ENCODE measurements at places on chromosomes 3 and 15.
A peak's percentile ranks its signal among the peaks of the same experiment; 100 is the strongest.

- DNase-seq: no peak
Observed at GRCh38 chr3:190458040-190458439, 8.3 kb upstream of the TMEM207 start.

GRCh38 chr3:108012304-108012703 lies 78.5 kb downstream of the CD47 start:
- DNase-seq: no peak

DNA sequence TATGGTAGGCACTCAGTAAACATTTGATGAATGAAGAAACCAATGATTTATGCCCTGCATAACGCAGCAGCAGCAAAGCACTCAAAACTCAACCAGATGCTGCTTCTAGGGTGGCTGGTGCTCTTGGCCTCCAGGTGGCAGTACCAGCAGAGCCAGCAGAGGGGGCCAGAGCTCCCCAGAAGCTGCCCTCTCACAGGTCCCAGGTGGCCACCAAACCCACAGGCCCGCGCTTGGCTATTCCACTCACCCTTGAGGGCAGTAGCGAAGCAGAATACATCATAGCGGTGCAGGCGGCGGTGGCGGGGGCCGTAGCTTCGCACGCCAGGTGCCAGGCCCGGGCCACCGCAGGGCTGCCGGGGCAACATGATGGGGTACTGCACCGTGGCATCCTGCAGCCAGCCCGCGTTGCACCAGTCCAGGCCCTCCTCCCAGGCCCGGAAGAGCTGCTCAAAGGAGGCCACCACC lies 16.6 kb downstream of the HAPLN3 start:
- no peak for DNase-seq

- DNase-seq: no peak
Observed at GRCh38 chr3:11291808-11292207, 19.6 kb downstream of the ATG7 start.

- DNase-seq: no peak
Observed at GRCh38 chr15:26223720-26224119, 360.6 kb upstream of the ATP10A start.

- no peak for DNase-seq
Observed at GRCh38 chr15:73926219-73927002, at the start of gene LOXL1. Gene LOXL1, plus strand, starts transcription at chr15:73926462. Its CDS starts 322 bp downstream, at chr15:73926784.

- no peak for DNase-seq
Observed at GRCh38 chr3:192409201-192409837, 318.0 kb downstream of the FGF12 start.

DNA sequence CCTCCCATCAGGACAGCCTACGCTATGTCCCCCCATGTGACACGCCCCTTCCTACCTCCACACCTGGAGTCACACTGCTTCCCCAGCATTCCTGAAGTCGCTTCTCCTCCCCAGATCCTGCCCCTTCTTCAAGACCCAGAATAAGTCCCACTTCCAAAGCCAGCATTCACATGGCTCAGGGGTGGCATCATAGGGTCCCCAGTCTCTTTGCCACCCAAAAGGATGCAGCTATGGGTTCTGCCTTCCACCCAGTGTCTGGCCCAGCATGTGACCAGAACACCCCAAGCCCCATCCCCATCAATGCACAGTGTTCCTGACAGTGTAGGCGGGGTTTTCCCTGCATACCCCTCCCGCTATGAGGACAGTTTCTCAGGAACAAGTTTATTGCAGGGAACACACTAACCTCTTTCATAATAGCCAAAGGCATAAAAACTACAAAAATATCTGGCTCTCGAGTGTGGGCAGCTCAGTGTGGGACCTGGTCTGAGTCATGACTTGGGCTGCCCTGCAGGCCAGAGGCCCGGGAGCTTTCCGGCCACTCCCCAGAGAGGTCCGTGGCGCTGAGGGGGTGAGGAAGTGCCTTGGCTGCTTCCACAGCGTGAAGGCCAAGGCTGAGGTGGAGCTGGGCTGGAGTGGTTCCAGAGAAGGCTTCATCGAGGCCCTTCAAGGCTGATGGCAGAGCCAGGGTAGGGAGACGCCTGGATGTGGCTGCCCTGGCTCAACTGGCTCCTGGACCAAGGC lies 5.8 kb downstream of the ISLR start:
- DNase-seq: peak; percentile 68

- no peak for DNase-seq
Observed at GRCh38 chr3:170257145-170257544, 34.9 kb downstream of the PRKCI start.

DNA sequence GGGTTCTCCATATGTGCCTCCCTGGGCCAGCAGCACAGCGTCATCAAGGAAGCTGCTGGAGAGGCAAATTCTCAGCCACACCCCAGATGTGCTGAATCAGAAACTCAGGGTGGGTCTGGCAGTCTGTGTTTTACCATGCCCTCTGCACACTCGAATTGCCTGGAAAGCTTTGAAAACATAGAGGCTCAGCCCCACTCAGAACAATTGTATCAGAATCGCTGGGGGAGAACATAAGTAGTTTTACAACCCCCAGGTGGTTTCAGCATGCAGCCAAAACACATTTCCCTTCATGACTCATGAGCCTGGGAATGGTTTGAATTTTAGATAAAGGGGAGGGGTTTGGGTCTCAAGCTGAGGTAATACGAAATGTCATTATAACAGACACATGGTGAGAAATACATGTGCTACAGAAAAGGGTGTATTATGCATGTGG lies 9.6 kb downstream of the TGM4 start:
- peak; percentile 91 for DNase-seq

GRCh38 chr3:72411843-72412242 lies 436.4 kb downstream of the SHQ1 start:
- DNase-seq: no peak

DNA sequence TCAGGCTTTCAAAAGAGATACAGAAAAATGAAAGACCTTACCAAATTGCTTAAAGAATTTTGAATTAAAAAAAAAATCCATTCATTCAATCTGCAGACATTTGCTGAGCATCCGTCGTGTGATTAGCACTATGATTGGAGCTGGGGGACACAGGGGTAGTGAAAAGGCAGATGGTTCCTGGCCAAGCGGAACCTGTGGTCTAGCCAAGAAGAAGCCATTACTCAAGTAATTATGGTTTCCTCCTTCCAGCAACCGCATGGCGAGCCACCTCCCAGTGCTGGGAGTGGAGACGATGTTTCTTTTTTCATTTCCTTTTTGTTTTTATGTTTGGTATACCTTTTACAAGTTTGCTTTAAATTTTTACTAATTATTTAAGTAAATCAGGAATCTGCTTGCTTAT lies 140.2 kb downstream of the CACNA2D3 start:
- DNase-seq: no peak

DNA sequence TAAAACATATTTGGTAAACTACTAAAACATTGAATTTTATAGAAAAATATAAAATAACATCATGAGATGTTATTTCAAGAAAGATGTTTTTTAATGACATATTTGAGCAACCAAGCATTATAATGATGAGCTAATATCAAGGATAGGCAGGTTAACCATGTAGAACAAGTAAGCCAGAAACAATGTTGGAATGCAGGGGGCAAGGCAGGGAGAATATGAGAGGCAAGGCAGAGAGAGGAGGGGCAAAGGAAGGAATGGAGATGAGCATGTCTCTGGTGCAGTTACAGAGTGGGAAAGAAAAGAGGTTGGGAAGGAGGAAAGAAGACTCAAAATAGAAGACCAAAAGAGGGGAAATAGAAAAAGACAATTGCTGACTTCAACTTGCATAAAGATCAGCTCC lies 390.4 kb downstream of the MCTP2 start:
- DNase-seq: no peak

- no peak for DNase-seq
Observed at GRCh38 chr3:10928407-10928960, 64.1 kb upstream of the SLC6A1 start.

GRCh38 chr3:153621953-153622352 lies 459.9 kb downstream of the RAP2B start:
- DNase-seq: no peak

DNA sequence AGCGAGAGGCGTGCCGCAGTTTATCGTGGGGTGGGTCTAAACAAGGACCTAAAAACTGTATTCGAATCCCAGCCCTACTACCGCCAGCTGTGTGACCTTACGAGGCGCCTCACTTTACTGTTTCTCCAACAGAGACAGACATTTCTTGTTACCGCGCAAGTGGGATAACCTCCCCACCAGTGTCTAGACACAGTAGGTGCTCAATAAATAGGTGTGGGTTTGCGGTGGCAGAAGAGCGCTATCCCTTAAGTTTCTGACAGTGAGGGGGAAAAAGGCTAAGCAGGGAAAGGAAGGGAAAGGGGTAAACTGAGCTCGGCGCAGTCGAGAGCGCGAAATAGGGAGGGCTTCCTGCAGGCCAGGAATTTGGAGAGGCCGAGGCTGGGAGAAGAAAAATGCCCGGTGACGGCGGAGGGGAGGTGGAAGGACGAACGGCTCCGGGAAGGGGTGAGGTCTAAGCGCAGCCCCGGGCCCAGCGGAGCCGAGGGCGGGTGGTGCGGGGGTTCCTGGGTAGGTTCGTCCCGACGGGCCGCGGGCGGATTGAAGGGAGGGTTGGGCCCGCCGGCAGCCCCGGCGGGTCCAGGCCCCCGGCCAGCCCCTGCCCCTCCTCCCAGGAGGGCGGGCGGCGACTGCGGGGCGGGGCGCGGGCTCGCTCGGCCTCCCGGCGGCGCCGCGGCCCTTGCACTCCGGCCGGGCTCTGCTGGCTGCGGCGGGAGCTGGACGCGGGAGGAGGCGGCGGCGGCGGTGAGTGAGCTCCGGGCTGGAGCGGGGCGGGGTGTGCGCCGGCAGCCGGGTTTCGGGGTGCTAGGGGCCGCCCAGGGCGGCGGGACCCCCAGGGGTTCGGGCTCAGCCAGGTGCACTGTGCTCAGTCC lies at the start of gene CGNL1:
CGNL1 (plus strand) TSS at position 679 of the 869 bp plus-strand sequence. CDS start 61,495 bp downstream, outside the sequence.
- DNase-seq: no peak

- DNase-seq: no peak
Observed at GRCh38 chr15:34311563-34311962, 26.0 kb downstream of the SLC12A6 start.

- no peak for DNase-seq
Observed at GRCh38 chr3:23615068-23615467, 190.7 kb upstream of the UBE2E1 start.

DNA sequence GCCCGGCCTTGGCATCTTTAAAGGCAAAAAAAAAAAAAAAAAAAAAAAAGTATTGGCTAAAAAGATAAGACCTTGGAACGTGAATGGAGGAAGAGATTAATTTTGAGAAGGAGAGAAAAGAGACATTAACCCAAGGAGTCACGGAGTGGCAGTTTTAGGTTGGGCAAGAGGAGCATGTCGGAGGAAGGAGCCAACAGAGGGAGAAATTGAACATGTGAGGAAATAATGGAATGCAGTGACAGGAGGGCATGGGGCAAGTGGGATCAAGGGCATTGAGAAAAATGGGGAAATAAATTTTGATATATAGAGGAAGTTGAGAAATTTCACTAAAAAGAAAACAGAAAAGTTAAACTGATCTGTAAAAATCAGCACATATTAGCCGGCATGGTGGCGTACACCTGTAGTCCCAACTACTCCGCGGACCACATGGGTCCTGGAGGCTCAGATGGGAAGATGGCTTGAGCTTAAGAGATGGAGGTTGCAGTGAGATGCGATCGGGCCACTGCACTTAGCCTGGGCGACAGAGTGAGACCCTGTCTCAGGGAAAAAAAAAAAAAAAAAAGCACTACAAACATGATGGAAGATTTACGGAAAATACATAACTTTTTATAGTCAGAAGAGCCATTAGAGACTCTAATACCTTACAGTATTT lies 1.2 kb downstream of the HAUS2 start:
- no peak for DNase-seq

DNA sequence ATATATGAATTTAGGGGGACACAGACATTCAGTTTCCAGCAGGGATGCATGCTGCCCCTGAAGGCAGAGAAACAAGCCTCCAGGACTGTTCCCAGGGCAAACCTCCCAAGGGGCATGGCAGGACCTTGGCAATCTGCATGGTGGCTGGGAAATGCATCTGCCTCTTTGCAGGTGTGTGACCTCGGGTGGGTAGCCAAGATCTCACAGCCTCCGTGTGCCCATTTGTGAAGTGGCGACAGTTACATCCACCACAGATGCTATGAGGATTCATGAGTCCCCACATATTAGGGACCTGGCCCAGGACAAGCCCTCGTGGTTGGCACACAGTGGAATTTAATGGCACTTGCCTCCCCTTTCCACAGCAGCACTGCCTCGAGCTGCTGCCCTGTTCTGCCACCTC lies 29.9 kb downstream of the SLC28A1 start:
- DNase-seq: no peak

- no peak for DNase-seq
Observed at GRCh38 chr15:98653686-98654085, 5.3 kb downstream of the IGF1R start.

DNA sequence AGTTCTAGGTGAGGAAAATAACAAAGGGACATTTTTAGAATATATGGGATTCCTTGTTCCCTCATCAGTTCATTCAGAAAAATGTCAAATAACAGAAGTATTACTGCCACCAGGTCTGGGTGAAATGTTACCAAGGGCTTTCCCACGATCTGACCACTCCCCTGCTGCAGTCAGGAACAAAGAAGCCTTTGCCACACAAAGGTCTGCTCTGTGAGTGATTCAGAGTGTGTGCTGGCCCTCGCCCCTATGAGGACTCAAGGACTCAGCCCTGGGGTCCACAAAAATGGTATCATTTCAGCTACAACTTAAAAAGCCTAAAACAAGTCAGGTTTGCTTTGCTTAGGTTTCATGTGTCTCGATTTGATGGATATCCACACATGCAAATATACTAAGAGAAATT lies 5.0 kb downstream of the MKRN3 start:
- no peak for DNase-seq

DNA sequence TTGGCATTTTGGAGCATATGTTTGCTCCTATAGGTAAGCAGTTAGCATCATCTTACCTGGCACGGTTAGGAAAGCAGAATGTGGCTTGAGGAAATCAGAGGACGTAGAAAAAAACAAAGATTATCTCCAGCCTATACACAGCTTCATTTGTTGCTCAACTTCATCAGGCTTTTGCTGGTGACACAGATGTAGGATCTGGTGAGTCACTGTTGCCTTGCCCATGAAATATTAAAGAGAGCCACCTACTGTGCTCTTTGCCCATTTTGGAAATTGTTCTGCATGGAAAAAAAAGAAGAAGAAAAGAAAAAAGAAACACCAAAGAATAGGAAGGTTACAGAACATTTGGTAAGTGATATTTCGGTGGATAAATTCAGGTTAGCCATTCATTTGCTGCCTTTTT lies 3.8 kb downstream of the IL1RAP start:
- peak; percentile 22 for DNase-seq

GRCh38 chr3:14907043-14907966 lies 40.1 kb upstream of the NR2C2 start:
- DNase-seq: no peak

DNA sequence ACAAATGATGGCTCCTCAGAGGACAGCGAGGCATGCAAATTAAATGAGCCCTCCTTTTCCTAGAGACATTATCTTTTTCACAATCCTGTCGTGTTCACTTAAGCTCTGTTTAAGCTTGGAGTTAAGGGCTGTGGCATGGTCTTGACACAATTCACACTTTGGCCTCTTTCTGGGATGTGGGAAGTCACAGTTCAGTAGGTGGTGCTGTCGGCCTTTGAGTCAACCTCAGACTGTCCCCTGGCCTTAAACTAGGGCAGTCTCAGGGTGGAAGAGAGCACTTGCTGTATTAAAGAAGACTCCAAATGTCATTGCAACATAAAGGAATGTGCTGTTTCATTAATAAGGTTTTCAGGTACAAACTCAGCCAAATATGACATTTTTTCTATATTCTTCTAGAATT lies 351.0 kb downstream of the MCTP2 start:
- no peak for DNase-seq
